ENCODE measurements at places on chromosomes 7 and 10.

GRCh38 chr7:74078461-74078860, 5.1 kb upstream of the LIMK1 start:
- no peak for DNase-seq

DNA sequence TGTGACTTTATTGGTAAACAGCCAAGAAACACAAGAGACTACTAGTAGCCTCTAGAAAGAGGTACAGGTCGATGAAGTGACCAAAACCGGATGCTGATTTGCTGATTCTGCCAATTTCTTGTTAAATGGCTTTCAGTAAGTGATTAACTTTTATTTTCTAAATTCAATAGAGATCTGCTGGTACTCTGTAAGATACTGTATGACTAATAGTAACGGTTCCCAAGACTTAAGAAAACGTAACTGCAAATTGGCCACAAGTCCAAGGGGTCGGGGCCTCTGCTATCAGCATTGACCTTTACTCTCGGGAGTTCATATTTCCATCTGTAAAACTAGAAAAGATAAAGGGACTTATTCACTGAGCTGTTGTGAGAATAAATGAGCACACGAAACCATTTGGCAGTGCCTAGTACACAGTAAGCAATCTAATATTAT, 1.4 kb downstream of the FAM3C start:
- no peak for DNase-seq

GRCh38 chr10:128744092-128744491, 617.9 kb upstream of the MKI67 start:
- no peak for DNase-seq

- DNase-seq = no peak
Measured at GRCh38 chr10:43966571-43966965, 317.9 kb upstream of the ZNF32 start.

DNA sequence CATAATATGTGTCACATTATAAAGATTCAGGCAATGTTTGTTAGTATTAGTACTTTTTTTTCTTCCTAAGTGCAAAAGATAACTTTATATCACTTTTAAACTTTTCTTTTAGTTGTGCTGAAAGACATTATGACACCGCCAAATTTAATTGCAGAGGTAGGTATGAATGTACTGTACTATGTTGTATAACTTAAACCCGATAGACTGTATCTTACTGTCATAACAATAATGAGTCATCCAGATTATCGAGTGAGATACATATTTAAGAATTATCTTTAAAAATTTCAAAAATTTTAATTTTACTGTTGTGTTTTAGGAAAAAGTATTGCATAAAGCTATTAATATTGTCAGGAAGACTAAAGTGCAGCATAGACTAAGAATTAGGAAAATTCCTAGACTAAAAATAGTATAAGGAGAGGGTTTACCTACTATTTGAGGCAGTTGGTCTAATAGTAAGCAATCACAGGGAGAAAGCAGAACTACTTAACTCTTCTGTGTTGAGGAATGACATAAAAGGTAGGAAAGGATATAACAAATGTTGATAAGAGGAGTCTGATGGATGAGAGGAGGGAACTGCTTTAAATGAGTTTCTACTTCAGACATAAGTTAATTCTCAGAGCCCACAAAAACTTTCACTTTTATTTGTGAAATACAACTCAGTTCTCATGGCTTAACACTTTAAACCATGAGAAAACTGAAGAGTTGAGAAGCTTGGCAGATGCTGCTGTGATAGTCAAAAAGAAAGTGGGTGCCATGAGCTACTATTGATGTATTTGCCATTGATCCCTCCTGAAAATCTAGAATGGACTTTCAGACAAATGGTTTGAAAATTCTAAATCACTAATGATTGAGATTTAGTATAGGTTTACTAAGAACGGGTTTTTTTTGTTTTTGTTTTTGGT, 67.8 kb downstream of the PTEN start:
- no peak for DNase-seq

- DNase-seq = no peak
Measured at GRCh38 chr7:148847815-148848734, 36.0 kb downstream of the EZH2 start.

GRCh38 chr7:41974870-41975557, 262.0 kb downstream of the GLI3 start:
- no peak for DNase-seq

- DNase-seq = no peak
Measured at GRCh38 chr7:139224219-139224618, 6.8 kb upstream of the UBN2 start.

GRCh38 chr7:18390535-18390907, 105.0 kb upstream of the HDAC9 start:
- no peak for DNase-seq

DNA sequence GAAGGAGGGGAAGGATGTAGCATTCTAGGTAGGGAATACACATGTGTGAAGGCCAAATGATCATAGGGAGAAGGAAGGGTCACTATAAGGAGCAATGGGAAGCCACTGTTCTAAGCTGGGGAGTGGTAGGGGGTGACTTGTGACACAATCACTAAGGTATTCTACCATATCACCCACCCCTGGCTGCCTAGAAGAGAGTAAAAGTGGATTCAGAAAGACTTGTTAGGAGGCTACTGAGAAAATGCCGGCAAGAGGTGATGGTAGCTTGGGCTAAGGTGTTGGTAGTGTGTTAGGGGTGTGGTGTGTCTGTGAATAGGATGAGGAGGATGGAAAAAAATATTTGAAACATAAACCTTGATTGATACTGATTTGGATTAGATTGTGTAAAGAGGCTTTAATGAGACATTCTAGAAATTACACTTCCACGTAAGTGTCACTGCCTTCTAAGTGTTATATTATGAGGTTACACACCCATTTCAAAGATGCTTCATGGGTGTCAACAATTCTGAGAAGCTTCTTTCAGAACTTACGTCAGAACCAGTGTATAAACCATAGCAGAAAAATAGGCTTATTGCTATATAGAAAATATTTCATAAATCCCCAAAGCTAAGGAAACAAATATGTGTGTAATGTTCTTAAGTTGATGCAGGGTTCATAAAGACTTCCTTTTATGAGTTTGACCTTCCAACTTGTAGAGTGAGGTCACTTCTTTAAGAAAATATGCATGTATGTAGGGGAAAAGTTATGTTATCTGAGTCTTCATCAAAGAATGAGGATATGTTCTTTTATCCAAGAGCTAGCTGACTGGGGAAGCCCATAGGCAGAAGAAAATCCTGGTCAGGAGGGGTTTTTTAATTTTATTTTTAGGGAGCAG, 5.6 kb upstream of the BPGM start:
- no peak for DNase-seq

DNA sequence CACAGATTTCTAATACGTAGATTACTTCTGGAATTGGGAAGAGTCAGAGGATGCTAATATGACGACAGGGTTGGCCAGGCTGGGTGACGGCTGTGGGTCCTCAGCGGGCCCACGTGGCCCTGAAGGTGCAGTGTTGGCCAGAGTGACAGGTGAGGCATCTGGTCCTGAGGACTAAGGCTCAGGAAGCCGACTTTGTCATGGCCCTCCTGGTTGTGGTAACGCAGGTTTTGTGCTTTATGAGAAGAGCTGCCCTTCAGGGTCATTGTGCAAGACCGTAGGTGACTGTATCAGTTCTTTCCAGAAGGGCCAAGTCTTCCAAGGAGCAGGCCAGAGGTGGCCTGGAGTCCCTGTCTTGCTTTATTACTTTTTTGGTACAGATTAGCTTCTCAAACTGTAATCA, 2.5 kb downstream of the EIF3B start:
- no peak for DNase-seq

DNA sequence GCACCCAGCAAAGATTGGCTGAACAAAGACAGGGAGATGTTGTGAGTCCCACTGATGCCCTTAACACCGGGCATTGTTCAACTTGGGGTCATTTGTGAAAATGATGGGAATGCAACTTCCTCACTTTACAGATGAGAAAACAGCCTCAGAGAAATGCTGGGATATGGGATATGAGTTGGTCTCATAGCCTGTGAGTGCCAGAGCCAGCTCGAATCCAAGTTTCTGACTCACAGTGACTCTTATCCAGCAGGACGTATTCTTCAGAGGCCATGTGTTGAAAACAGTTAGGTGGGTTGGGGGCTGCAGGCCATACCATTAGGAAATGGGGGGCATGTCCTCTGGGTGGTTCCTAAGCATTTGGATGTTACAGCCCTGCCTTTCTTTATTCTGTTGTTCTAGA, 45.2 kb downstream of the KIAA1217 start:
- DNase-seq = no peak

- DNase-seq = no peak
Measured at GRCh38 chr10:130485958-130486895, 350.0 kb downstream of the GLRX3 start.

GRCh38 chr10:133336118-133336576, 549 bp downstream of the CALY start:
- DNase-seq = no peak

GRCh38 chr7:69878015-69878414, 279.7 kb downstream of the AUTS2 start:
- no peak for DNase-seq

DNA sequence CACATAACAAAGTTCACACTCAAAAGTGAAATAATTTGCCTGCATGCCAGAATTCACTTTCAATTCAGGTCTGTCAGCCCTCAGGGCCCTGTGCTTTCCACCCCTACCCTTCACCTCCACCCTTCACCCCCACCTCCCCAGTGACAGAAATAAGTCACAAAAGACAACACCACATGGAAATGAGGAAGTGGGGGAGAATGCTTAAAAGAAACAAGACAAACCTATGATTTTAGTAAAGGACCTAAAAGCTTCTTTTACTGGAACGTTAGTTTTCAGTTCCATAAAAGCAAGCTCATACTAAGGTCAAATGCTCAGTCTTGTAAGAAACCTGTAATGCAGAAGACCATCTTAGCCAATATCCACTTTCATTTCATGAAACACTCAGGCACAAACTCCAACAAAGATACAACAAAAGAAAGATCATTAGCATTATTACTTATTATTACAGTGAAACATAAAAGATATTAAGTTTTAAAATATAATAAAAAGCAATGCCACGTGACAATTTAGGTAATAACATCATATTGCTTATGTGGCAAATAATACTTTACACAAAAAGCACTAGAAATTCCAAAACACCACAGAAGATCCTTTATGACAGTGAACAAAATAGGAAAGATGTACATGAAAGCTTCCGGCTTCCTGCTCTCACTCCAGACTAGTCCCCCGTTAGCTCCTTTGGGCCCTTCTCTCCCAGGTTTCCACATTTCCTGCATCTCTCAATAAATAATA, 112.1 kb downstream of the LMBR1 start:
- DNase-seq = no peak

- DNase-seq = no peak
Measured at GRCh38 chr10:44853148-44853734, 57.9 kb upstream of the TMEM72 start.

- no peak for DNase-seq
Measured at GRCh38 chr7:93739424-93739823, 151.1 kb downstream of the TFPI2 start.

GRCh38 chr7:143503261-143503660, 25.6 kb downstream of the TAS2R41 start:
- DNase-seq = no peak

DNA sequence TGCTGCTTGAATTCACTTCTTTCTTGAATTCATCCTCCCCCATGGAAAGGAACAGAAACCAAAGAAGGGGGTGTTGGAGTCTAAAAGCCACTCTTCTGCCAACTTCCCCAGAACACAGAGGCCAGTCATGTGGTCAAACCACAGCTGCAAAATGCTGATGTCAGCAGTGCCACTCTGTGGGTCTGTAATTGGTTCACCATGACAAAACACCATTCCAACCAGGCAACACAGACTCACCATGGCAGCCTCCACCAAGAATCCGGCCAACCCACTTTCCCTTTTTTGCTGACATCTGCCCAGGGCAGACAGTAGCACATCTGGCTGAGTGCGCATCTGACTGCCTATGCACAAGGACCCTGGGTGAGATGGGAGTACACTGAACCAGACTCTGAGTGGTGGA, 16.8 kb downstream of the OSBPL3 start:
- no peak for DNase-seq

DNA sequence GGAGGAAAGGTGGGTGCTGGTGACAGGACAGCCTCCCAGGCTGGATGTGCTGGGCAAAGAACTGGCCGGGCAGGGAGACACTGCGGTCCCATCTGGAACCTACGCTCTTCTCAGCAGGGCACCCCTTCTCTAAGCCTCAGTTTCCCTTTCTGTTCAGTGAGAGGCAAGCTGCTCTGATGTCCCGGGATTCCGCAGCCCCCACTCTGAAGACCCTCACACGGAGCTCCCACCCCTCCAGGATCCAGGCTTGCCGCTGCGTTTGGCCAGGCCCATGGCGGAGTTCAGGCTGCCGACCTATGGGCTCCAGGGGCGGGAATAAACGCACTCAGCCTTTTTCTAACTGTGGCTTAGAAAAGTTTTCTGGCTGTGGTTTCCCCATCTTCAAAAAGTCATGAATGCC, 10.2 kb upstream of the INTS1 start:
- no peak for DNase-seq

- DNase-seq = no peak
Measured at GRCh38 chr10:26303366-26303765, 86.8 kb downstream of the GAD2 start.

DNA sequence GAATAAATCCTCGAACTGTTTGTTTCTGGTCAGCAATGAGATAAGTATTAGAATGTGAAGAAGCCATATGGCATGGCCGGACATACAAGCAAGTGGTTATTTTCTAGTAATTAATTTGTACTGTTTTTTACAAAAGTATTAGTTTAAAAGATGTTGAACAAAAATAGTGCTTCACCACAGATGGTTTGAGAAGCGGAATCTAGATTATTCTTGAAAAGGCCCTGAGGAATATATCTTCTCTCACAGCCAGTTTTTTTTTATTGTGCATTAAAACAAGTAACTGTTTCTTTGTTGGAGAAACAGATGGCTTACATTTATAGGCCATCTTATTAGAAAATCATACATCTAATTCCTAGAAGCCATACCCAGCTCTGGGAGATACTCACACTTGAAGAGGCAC, 153.3 kb downstream of the TMEM26 start:
- DNase-seq = no peak

- no peak for DNase-seq
Measured at GRCh38 chr7:121609208-121609607, 213.1 kb upstream of the FAM3C start.

DNA sequence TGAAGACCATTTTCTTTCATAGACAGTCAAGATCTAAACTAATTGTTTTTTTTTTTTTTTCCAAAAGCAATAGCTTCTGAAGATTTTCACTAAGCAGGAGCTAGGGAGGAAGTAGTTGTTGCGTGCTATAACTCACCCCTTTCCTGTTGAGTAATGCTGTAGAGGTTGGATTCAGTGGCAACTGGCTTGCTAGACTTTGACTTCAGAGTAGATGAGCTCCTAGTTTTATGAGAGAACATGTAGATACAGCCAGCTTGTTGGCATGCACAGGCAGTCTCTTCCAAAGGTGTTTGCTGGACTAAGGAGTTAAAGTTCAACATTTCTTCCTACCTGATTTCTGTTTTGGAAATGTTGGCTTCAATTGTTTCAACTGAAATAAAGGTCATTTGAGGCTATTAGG, 66.2 kb upstream of the MXI1 start:
- DNase-seq = peak; percentile 6

- DNase-seq = no peak
Measured at GRCh38 chr10:16960551-16960950, 143.3 kb upstream of the RSU1 start.
